Immature natural killer cell (primary cell): ENCODE measurements at places on chromosomes 2 and 18. TPM values are rescaled to one million over a fixed set of nuclear protein-coding genes. Genes with fewer than 3 reads are reported as not detected.

Gene ANKAR
- polyA plus RNA-seq, result 5.7 TPM

Gene SLC23A3
- polyA plus RNA-seq, result 0.29 TPM

Gene REEP1
- not detected for polyA plus RNA-seq

Gene CDH19
- polyA plus RNA-seq, result not detected

Gene ATAD2B
- 6.0 TPM for polyA plus RNA-seq

Gene SKOR2
- polyA plus RNA-seq, result not detected

Gene BMP10
- polyA plus RNA-seq, result not detected

Gene UGT1A10
- not detected for polyA plus RNA-seq

Gene ABHD1
- 0.38 TPM for polyA plus RNA-seq

Gene HOXD8
- polyA plus RNA-seq, result not detected
